ENCODE measurements at places on chromosomes 4 and X.

DNA sequence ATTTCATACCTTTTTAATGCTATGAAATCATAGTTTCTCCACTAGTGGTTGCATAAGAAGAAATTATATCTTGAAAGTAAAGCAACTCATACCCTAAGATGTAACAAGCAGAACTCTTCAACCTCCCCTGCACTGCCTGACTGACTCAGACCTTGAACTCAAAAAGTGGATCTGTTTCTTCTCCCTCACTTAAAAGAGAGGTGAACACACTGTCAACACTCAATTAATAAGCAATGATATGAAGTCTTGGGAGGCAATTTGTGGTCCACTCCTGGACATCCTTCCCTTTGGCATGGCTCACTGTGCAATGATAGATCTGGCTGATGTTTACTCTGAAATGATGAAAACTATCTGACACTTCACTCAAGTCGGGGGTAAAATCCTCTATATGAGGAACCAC is 282.0 kb upstream of the DKK2 start:
- DNase-seq, result no peak

DNA sequence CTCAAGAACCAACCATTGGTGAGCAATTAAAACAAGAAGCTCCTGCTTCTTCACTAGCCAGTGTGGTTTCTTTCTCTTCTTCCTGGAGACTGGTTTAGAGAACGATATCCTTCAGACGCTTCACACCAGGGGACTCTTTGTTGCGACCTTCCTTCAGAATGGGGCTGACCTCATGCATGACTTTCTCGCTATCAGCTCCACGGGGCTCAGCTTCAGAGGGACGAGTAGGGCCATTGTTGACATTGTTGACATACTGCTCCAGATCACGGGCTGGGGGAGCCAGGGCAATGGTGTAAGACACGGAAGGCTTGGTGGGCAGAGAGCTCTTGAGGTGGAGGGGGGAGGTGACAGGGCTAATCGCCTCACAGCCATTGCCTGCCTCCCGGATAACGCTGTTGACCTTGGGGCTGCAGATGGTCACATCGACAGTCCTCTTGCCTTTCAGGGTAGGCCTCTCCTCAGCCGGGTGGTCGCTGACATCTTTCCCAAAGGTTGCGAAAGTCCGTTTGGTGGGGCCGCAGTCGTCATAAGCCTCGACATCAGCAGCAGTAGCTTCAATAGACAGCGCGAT is 113.8 kb downstream of the PCDH19 start:
- DNase-seq, result no peak

DNA sequence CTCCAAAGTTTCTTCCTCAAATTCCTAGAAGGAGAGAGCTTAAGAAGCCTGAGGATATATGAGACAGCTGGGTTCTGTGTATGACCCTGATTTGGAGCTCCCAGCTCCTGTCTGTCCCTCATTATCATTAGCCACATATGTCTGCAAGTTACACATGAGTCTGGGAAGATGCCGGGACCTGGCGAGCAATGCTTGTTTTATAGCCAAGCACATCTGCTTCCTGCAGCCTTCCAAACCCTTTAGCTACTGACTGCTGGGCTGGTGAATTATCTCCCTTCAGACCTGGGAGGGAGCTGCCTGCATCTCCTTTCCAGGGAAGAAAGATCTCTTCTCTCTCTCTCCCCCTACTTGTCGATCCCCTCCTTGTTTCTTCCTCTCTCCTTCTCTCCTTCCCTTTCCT is 556.7 kb upstream of the BOD1L1 start:
- DNase-seq, result no peak

DNA sequence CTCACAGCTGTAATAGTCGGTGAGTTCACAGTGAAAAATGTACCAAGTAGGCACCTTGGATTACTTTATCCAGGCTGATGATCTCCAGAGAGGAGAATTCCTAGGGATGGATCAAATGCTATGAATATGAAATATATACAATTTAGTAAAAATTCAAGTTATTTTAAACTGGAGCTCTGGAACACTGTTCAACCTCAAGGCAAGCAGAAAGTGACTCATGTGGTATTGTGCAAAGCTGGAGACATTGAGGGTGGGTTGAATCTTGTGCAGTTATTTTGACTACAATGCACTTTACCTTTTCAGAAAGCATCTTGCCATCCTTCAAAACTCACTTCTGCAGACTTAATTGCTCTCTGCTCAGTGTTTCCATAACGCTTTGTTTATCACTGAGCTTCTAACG is 43.4 kb downstream of the OSTC start:
- no peak for DNase-seq

- DNase-seq, result peak; percentile 63
These were observed 150.9 kb downstream of the SHROOM3 start for GRCh38 chr4:76585897-76586360.

DNA sequence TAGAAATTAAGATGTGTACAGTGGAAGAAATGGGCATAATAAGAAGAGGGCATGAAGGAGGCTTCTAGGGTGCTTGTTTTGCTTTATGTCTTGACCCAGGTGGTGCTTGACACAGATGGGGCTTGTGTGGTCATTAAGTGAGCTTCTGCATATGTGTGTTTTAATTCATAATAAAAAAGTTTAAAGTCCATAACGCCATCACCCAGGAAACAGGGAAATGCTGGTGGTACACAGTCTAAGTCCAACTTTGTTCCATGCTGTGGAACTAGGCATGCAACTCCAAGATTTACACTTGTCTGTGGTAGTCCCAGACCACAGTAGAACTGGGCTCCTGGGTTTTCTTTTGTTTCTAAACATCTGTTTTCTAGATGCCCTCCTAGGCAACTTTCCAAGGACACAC is 511.9 kb downstream of the MID1IP1 start:
- DNase-seq, result no peak

- DNase-seq, result peak; percentile 59
These were observed at the start of gene TASL for GRCh38 chrX:30577362-30577991. TSS of gene TASL (minus strand) at chrX:30577766. CDS start at chrX:30560355, 17,411 bp downstream.

DNA sequence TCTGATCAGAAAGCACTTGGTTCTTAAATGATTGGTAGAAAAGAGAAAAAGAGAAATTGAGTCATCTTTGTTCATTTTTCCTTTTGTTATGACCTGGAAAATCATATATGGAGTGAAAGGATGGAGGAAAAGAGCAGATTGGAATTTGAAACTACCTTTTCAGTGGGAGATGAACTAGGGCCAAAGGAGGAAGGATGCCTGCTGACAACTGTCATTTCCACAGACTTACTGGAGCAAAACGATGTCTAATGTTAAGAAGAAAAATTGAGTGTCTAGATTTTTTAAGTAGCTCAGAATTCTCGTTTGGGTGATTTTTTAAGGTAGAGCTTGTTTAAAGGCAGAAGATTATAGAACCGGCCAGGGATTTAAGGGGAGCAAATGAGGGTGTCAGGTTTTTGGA is 144.6 kb upstream of the KCNIP4 start:
- no peak for DNase-seq

GRCh38 chr4:123846561-123846960 is 450.0 kb downstream of the SPRY1 start:
- no peak for DNase-seq
